Omental fat pad (tissue), 4 donors: ENCODE measurements at places on chromosomes 3 and 15.

- no peak for DNase-seq
Measured at GRCh38 chr15:59963322-59963721, 40.8 kb upstream of the FOXB1 start.

DNA sequence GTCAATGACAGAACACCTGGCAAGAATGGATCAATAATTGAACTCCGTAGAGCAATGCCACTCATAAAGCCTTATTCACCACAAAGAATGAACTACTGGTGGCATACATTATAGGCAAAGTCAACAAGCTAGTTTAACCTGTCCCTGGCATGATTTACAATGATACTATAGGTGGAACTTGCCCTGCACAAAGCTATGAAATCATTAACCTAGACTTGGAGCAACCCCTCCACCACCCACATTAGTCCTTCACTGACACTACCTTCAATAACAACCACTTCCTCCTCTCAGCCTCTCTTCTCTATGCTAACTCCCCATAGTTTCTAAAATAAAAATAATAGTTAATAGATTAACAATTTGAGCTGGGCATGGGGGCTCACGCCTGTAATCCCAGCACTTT is 54.4 kb downstream of the ACAP2 start:
- DNase-seq = no peak

- no peak for DNase-seq
Measured at GRCh38 chr3:62587579-62588031, 214.3 kb upstream of the FEZF2 start.

- no peak for DNase-seq
Measured at GRCh38 chr15:34594361-34594760, 10.9 kb upstream of the GOLGA8B start.

DNA sequence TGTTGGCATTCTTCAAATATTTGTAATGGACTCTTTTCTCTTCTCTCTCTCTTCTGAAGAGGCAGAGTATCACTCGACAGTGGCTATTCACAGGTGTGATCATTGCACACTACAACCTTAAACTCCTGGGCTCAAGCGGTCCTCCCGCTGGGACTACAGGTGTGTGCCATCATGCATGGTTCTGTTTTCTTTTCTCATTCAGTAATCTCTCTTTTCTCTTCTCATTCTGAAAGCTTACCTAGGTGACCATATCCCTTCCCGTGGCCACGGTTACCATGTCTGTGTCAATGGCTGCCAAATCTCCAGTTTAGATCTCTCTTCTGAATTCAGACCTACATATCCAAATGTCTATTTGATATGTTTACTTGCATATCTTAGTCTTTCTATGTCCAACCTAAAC is 96.3 kb downstream of the SOX2 start:
- DNase-seq = no peak

GRCh38 chr15:39127925-39128617 is 452.8 kb upstream of the THBS1 start:
- no peak for DNase-seq

DNA sequence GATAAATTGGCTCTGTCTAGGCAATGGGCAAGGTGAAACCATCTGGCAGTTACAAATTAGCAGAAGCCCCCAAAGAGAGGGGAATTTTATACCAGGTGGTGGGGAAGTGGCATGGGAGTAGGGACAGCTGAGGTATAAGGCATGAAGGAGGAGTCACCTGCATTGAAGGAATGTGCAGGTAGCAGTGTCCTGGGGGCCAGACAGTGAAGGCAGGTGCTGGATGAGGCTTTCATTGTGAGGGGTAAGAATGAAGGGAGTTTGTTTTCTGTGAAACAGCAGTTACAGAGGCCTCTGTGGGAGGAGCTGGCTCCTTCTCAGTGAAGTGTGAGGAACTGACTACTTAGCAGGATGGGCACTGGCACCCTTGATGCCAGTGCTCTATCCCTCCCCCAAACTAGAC is 19.1 kb upstream of the PXYLP1 start:
- no peak for DNase-seq

DNA sequence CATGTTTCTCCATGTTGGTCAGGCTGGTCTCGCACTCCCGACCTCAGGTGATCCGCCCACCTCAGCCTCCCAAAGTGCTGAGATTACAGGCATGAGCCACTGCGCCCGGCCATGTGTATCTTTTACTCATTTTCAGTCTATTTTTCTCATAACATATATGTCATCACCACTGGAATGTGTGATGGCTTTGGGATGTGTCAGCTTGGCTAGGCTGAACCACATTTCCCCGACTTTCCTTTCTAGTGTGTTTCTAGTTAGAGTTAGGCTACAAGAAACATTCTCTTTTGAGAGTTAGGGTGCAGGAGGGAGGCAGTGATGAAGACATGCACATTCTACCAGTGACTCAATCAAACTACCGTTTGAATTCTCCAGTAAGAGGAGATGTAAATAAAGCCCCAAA is 444.9 kb upstream of the THBS1 start:
- DNase-seq = no peak

DNA sequence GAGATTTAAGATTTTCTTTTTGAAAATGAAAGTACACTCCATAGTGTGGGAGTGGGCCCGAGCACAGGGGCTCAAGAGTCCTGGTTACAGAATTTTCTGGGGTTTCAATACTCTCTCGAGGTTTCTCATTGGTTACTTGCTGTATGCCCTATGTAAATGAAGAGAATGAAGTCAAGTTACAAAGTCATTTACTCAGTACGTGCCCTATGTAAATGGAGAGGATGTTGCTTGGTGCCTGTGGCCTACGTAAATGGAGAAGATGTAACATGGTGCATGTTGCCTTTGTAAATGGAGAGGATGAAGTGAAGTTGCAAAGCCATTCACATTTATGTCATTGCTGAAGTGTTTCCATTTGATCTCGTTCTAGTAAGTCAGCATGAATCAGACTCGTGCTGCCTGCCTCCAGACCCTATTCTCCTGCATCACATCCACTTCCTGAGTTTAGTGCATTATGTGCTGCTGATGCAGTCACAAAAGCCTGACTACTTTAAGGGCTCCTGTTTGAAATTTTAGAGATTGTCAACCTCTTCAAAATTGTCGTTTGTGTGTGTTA is 302.0 kb downstream of the ZBBX start:
- DNase-seq = no peak
